Stimulated activated memory B cell treated with anti-CD40 and anti-IgM and Interleukin-4, amounts not matched to agents 10 μg/mL and 1 μg/mL and 100 μg/mL, for 72 hours (primary cell): ENCODE measurements at places on chromosomes 12 and 14.
A peak's percentile ranks its signal among the peaks of the same experiment; 100 is the strongest.

- no peak for ATAC-seq
Observed at GRCh38 chr14:33985242-33985641, 34.4 kb upstream of the EGLN3 start.

DNA sequence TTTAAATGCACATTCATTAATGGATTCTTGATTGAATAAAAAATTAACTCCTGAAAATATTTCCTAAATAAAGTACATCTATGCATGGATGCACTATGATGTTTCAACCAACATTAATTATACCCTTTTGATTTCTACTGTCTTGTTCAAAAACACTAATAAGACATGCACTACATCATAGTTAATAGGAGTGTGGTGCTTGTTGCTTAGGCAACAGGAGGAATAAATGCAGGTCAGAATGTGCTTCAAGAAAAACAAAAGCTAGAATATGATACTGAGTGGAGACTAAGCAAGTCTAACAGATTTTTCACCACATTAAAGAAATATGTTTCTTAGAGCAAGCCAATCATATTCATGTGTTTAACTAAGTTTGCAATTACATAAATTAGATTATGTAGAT lies 495.8 kb upstream of the GARIN6 start:
- ATAC-seq: no peak

DNA sequence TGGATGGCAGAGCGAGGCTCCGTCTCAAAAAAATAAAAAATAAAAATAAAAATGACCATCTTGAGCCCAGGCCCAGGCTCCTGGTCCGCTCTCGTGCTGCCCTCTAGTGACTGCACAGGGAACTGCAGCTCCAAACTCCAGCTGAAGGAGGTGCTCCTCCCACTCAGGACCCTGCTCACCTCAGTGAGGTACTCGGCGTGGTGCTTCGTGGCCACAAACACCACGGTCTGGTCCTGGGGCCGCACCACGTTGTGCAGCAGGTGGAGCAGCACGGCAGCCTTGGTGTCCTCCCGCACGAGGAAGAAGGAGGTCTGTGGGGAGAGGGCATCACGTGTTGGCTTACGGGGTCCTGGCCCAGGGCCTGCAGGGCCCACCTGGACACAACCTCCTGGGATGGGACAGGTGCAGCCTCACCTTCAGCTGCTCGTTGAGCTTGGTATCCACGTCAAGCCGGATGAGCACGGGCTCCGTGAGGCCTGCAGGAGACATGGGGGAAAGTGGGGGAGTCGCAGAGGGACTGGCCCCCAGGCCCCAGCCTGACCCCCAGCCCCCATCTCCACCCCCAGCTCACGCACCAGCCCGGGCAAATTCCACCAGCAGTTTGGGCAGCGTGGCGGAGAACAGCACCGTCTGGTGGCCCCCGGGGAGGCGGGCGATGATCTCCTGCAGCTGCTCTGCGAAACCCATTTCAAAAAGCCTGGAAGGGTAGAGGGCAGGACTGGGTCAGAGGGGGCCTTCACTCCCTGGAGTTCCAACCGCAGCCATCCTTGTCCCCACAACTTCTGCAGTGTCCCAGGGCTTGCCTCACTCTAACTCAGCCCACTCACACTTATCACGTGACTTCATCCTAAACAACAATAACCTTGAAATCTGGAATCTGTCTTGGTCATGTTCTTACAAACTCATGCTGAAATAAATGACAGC lies 10.6 kb downstream of the DDX54 start:
- ATAC-seq: peak; percentile 70

- no peak for ATAC-seq
Observed at GRCh38 chr14:88069677-88070076, 64.7 kb downstream of the GPR65 start.

- no peak for ATAC-seq
Observed at GRCh38 chr12:45978108-45978507, 12.3 kb downstream of the SCAF11 start.

DNA sequence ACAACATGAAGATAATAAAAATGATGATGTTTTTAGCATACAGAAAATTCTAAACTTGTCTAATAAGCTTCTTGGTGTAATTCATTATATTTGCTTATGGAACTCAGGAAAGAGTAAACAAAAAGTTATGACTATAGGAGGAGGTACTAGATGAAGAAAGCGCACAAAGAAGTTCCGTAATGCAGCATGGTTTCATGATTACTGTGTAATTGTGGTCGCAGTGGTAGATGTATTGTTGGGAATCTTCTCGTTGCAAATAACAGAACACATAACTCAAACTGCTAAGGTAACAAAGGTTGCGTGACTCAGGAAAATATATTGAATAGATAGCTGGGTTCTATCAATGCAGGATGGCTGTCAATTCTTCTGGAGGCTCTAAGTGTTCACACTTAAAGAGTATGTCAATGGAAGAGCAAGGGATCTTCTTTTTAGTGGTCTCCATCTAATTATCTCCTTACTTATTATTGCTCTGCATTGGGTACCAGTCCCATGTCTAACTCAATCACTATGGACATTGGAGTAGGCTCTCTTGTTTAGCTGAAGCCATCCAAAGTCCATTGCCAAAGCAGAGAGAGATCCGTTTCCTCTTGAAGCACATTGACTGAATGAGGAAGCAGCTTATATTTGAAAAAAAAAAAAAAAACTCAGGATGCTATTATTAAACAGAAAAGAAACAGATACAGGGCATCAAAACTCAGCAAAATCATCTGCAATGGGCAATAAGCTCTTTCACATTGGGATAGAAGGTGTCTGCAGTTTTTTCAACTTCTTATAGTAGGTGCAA lies 283.4 kb upstream of the ATP2B1 start:
- ATAC-seq: no peak

DNA sequence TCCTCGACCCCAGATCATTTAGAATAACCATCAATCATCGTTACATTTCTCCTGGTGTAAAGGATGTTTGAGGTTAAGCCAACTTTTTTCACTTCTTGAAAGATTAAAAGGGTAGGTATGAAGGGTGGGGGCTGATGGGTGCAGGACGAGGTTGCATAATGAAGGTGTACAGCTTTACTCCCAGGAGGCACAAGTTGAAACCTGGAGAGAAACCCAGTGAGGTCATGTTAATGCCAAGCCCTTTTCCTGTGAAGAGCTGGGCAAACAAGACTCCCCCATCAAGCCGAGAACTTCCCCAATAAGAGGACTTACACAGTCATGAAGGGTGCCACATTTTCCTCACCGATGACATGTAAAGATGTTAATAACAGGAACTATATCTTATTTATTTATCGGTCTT lies 84.3 kb downstream of the FZD10 start:
- ATAC-seq: no peak

- ATAC-seq: no peak
Observed at GRCh38 chr12:16796168-16796567, 190.2 kb upstream of the LMO3 start.

DNA sequence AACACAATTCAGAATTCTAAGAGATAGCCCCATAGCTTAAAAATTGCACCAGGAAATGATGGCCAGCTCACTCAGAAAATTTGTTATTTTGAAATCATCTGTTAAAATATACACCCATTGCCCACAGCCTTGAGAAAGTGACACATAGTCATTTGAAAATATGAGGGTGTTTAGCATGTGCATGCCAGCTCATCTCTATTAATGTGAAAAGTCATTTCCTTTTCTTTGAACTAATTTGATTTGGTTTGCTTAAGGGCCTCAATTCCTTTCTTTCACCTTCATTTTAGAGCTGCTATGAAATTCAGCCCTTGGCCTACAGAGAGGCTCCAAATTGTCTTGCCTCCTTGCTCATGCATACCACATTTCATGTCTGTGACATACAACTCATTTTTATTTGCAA lies 241.4 kb downstream of the PHLDA1 start:
- ATAC-seq: no peak

- ATAC-seq: no peak
Observed at GRCh38 chr12:29563636-29564035, 66.2 kb upstream of the OVCH1 start.

DNA sequence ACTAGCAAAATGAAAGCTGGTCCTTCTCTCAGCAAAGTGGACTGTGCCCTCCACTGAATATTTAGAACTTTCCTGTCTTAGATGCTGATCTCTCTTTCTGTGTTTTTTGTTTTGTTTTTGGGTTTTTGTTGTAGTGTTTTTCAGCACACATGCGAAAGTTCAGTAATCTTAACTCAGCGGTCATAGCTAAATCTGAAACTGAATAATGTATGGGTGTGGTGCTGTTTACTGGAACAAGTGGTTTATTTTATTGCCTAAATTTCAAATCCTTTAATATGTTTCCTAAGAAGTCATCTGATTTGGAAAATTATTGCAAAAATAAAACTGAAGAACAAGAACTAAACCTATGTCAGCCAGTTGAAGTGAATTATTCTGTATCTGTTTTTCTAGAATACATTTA lies 116.0 kb upstream of the LRIG3 start:
- no peak for ATAC-seq
